AG08395 (cell line): ENCODE measurements at places on chromosomes 7 and 10.

- no peak for DNase-seq
Observed at GRCh38 chr7:38367301-38367890, 94.0 kb upstream of the TARP start.

DNA sequence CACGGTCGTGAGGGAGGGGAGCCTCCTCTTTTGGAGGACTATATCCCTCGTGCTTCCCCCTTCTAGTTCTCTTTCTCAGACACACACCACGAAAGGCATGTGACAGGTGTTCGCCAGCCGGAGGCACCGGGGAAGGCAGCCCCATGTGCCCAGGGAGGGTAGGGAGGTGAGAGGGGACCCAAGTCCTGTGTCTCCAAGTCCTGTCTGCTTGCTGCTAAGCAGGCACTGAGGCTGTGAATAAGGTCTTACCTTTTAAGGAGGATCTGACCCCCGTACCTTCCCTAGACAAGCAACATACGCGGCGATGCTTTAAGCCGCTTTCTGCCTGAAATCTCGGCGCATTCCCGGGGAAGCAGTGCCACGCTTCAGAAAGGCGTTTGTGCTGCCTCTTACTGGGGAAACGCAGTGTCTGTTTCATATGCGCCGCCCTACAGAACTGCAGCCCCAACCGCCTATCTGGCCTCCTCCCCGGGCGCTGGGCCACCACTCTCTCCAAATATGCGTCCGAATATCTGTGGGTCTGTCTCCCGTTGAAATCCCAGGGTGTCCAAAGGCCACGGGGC lies 770 bp downstream of the PLXNA4 start:
- peak; percentile 80 for DNase-seq

- DNase-seq = no peak
Observed at GRCh38 chr7:144761493-144761892, 74.4 kb downstream of the TPK1 start.

DNA sequence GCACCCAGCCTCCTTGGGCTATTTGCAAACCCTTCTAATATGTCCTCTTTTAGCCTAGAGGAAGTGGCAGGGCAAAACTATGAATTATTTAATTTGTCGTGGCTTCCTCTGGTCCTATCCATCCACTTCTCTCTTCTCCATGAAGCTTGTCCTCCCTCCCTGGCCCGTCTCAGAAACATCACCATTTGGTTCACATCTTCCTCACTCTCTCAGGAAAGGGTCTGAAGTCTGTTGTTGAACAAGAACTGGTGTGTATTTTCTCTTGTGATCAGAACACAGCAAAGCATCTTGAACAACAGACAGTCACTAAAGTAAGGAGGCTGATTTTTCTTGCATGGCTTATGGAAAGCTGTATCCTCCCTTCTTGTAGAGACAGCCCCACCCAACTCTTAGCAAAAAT lies 550.1 kb upstream of the NRP1 start:
- no peak for DNase-seq

GRCh38 chr7:151374726-151375125 lies 33.1 kb downstream of the NUB1 start:
- no peak for DNase-seq
